Activated gamma-delta T cell (primary cell): ENCODE measurements at places on chromosomes 7 and 10.

DNA sequence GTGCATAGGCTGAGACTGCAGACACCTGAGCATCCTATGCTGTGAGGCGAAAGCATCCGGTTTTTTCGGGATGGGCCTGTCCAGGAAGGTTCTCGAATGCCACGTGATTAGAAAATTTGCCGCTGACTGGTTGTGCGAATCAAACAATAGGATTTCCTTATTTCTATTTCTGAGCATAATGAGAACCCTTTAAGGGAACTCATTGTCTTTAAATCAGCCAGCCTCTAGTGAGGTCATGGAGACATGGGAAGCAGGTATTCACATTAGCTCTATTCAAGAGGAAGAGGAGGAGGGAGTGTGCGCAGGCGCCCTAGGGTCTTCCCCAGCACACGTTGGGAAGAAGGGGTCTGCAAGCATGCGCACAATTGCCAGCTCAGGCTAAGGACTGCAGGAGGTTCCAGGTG, 5.6 kb downstream of the GIMAP1 start:
- no peak for DNase-seq

DNA sequence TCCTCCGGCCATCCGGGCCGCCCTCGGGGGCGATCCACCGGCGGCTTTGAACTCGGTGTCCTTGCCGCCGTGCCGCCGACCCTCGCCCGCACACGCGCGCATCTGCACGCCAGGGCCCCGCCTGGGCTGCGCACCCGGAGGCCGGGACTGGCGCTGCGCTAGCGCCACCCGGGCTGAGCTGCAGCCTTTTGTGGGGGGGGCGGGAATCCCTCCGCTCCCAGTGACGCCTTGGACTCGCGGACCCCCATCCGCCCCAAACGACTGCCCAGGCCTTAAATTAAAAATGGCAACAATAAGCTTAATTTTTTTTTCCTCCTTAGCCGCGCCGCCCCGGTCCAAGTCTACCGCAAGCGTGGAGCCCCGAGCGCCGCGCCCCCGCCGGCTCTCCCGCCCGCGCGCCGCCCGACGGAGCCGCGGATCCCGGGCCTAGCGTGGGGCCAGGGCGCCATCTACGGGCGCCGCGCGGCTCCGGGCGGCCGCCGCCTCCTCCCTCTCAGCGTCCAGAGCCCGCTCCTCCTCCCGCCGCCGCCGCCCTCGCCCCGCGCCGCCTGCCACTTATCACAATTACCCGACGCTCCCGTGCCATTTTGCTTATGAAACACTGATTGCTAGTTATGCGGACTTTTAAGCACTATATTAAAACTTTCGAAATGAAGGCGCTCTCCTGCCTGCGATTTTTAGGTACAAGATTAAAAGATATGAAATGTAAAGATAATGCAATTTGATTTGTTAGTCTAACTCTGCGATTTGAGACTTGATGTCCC, 7.5 kb upstream of the EBF3 start:
- DNase-seq: no peak

- no peak for DNase-seq
Measured at GRCh38 chr10:25725917-25726716, 207.9 kb upstream of the MYO3A start.

DNA sequence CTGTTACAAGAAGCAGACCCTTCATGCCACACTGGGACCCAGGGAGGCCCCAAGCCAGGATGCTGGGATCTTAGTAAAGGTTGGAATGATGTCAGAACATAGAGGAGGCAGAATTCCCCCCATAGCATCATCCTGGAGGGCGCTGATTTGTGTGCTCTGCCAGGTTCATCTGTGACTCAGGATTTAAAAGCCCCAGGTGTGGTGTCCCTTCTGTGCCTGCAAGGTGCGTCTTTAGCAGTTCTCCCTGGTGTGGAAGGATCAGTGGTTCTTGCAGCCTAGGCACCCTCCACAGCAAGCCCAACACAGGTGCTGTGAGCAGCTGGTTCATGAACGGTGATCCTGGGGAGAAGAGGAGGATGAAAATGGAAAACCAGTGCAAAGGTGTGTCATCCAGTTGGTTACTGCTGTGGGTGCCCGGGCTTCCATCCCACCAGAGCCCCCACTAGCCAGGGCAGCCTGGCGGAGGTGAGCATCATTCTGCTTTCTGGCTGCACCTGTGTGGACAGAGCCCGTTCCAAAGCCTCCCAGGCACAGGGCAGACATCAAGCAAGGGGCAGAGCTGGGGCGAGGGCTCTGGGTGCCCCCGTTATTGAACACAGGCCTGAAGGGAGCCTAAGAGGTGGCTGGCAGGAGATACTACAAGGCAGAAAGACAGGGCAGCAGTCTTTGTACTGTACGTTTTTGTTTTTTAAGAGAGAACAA, 49.5 kb downstream of the IKZF1 start:
- DNase-seq: no peak

- DNase-seq: no peak
Measured at GRCh38 chr10:113572520-113573290, 19.9 kb downstream of the HABP2 start.

DNA sequence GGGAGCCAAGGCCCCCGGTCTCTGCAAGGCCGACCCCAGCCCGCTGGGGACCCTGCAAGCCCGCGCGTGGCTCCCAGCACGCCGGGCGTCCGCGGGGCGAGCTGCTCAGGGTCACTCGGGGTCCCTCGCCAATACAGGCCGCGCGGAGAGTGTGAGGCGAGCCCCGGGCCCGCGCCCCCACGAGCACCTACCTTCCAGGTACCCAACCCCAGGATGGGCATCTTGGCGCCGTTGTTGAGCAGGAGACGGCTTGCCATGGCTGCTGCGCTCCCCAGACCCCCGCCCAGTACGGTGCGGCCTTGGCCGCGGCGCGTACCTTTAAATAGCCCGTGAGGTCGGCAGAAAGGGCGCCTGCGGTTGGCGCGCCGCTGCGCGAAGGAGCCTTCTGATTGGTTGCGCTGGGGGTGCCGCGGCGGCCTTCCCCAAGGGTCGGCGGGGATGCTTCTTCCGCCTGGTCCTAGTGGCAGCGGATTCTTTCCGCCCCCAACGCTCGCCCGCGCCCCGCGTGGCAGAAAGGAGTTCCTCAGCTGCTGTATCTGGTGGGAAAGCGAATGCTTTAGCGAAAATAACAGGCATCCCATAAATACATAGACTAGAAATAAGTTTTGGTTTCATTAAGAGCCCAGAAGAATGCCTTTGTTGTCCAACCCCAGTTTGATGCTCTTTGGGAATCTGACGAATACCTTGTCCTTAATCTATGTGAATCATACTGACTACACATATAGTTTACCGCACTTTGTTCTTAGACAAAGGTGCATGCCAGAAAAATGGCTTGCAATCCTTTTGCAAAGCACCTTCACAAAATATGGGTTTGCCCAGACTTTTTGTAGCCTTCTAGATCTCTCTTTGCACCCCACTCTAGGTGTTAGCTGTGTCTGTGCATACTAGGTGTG, at the start of gene AKR1B1:
Gene AKR1B1, minus strand, starts transcription at position 295 of the 893 bp plus-strand sequence. Its CDS starts 38 bp downstream, at position 257.
- peak; percentile 83 for DNase-seq

DNA sequence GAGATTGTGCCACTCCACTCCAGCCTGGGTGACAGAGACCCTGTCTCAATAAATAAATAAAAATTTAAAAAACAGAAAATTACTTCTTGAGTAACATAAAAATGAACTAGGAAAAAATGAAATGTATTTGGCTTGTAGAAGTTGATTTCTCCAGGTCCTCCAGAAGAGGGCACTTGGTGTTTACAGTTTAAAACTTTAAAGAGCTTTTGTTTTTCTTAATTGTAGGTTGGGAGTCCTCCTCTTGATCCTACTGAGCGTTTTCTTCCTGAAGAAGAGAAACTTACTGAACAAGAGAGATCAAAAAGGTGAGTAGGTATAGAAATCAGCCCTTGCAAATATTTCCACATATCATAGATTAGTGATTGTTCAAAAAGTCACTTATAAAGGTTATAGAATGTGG, 16.2 kb downstream of the KIFBP start:
- no peak for DNase-seq

GRCh38 chr10:49594594-49594993, 15.5 kb upstream of the SLC18A3 start:
- no peak for DNase-seq

DNA sequence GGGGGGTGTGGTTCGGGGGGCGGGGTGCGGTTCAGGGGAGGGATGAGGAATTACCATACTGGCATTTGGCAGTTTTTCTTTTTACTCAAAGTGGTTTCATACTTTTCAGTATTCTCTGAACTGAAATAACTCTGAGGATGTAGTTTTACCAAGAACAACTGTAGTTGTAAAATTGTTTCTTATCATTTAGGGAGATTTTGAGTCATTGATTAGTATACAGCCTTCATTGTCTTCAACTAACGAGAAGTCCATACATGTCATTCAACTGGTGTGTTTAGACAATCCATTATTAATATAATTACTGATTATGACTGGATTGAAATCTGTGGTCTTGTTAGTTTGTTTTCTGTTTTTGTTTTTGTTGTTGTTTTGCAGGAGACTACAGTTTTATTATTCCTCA, 40.8 kb downstream of the COPG2 start:
- no peak for DNase-seq

DNA sequence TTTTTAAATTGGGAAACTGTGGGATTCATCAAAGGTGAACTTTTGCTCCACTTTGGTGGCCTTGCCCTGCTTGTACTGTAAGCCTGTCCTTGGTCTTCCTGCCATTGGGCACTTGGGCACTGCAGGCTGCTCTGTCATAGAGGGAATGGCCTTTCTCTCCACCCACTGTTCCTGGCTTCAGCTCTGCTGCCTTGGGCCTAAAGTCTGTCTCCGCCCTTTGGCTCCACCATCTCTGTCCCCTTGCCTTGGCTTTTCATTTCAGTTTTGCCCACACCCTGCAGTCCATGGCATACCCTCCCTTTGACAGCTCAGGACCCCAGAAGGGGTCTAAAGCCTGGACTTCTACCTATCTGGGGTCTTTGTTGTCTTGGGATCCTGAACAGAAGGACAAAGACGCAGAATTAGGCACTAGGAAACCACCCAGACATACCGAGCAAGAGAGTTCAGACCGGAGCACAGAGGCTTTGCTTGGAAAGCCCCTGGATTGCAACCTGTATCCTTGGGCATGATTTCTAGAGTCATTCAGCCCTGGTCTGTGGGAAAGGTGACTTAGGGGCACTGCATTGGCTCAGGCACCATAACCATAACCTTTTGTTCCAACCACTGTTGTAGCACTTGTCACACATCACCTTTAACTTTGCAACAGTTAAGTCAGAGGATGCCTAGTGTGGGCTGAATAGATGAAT, 5.2 kb upstream of the ARHGAP22 start:
- DNase-seq: no peak

GRCh38 chr7:129503725-129504124, 1.4 kb downstream of the SMKR1 start:
- DNase-seq: no peak

DNA sequence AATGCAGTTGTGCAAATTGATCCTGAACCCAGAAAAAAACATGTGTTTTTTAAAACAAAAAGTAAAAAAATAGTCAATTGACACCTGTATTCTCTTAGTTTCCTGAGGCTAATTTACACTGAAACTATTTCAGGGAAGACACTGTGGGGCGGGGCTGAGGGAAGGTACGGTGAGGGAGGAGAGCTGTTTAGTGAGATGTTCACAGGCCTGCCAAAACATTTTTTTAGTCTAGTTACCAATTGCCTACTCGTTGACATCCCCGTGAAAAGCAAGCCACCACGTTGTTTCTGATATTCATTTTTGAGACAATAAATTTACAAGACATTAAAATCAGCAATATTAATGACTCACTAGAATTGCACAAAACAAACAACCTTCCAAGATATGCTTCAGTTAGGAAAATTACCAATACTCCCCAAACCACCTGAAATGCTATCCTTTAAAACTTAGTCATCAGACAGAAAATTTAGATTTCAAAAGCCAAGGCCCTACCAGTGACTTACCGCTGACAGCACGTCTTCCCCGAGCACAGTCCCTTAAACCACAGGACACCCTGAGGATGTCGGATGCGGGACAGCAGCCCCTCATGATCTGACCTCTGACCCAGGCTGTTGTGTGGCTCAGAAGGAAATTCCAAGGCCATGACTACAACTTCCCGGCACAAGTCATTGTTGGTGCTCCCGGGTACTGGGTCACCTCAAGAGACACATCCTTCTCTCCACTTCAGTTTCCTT, 279.2 kb downstream of the PRPF18 start:
- DNase-seq: no peak

- DNase-seq: no peak
Measured at GRCh38 chr7:41715000-41715399, 12.1 kb upstream of the INHBA start.

DNA sequence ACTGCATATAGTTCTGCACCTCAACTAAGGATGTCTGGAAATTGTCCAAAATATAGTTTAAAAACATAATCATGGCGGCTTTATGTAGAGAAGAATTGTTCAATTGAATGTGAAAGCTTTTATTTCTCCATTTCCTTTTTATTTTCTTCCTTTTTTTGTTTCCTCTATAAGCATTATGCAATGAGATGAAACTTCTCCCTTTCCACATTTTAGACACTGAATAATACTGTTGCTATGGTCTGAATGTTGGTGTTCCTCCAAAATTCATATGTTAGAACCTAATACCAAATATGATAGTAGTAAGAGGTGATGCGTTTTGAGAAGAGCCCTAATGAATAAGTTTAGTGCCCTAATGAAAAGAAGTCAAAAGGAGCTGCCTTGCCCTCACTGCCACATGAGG, 175.0 kb downstream of the RNLS start:
- DNase-seq: no peak

- no peak for DNase-seq
Measured at GRCh38 chr10:124680675-124681074, 63.5 kb downstream of the FAM53B start.

GRCh38 chr7:38465956-38466355, 165.2 kb downstream of the AMPH start:
- DNase-seq: no peak

DNA sequence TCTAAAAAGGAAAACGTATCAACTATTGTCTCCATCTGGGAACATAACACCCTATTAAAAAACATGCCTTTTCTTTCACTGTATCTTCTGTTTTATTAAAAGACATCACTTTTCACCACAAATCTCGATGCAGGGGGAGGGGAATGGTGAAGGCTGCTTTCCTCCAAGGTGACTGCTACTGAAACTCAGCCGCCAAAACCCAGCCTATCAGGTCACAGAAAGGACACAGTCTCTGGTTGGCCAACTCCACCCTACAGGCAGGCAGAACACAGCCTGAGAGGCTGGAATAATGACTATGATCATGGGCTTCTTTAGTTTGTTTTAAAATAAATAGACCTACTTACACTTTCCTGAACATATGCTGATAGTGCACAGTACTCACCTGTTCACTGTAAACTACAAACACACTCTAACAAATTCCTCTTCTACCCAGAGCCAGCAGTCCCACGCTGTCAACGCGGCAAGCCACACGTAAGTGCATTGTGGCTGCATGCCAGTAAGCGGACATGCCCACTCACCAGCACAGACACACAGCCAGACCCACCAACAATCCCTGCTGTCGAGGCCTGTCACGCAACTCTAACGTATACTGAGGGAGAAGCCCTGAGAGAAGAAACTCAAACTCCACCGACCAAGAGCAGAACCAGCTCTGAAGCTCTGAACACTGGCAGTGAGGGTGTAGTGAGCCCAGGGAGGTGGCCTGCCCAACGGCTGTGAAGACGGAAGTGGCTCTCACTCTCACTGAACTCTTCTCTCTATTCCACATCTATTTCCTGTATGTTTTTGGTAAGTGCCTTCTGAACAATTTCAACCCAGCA, 41.8 kb downstream of the NCAPG2 start:
- no peak for DNase-seq

GRCh38 chr7:149145031-149145845, 2.0 kb upstream of the ZNF398 start:
- no peak for DNase-seq
